ENCODE measurements at places on chromosomes 2 and 18.

GRCh38 chr2:37402636-37403035, 58.2 kb downstream of the QPCT start:
- no peak for DNase-seq

- no peak for DNase-seq
Observed at GRCh38 chr2:234425639-234426603, 71.0 kb downstream of the ARL4C start.

DNA sequence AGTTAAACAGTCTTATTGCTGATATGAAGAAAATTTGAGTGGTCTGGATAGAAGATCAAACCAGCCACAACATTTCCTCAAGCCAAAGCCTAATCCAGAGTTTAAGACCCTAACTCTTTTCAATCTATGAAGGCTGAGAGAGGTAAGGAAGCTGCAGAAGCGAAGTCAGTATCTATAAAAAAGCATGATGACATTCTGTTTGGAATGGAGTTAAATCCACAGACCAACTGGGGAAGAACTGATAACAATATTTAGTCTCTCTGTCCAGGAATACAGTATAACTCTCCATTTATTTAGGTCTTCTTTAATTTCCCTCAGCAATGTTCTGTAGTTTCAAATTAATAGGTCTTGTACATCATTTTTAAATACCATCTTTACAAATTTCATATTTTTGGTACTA, 16.0 kb downstream of the PIGN start:
- no peak for DNase-seq

GRCh38 chr2:47891369-47892337, 14.6 kb downstream of the FBXO11 start:
- DNase-seq, result no peak

- DNase-seq, result no peak
Observed at GRCh38 chr18:8820396-8821082, 115.2 kb downstream of the MTCL1 start.

DNA sequence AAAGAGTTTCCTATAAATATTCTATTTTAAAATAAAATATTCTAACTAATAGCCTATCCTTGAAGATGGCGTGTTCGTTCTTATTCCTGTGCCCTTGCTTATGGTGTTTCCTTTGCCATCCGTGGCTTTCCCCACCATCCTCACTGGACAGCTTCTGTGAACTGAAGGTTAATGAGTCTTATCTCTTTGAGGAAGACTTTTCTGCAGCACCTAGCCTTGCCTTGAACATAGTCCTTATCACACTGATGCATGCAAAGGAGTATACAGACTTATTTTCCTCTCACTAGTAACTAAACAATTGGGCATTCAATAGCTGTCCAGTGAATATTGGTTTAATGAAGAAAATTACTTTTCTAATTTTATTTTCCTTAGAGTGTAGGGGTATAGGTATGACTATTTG, 88.1 kb downstream of the GULP1 start:
- DNase-seq, result no peak

DNA sequence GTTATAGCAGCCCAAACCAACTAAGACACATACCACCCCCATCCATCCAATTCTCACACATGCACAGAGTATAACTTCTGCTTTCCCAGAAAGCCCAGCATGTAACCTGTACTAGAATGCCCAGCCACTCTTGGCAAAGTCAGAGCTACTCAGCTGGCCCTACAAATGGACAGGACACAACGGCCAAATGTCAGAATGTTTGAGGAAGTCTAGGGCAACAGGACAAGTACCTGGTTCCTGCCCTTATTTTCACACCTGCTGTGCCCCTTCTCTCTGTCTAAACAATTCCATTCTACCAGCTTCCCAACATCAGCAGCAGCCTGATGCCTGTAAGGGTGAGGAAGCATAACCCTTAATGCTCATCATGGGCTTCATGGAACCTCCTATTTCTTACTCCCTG, 15.1 kb upstream of the BZW1 start:
- no peak for DNase-seq

DNA sequence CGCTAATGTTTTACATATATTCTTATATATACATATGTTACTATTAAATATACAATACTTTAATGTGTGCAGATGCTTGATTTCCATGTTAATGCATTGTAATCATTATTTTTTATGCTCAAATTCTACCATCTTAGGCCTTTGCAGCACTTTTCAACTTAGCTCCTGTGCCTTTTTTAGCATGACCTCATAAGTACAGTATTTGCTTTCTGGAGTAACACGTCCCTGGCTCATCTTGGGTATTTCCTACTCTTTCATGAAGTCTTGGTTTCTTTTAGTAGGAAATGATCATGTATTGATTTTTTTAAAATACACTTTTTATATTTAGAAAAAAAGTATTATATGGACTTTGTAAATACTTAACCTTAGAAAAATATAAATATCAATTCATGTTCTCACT, 36.5 kb downstream of the CAB39 start:
- no peak for DNase-seq

- DNase-seq, result peak; percentile 5
Observed at GRCh38 chr18:44682201-44682870, 1.6 kb downstream of the SETBP1 start.

DNA sequence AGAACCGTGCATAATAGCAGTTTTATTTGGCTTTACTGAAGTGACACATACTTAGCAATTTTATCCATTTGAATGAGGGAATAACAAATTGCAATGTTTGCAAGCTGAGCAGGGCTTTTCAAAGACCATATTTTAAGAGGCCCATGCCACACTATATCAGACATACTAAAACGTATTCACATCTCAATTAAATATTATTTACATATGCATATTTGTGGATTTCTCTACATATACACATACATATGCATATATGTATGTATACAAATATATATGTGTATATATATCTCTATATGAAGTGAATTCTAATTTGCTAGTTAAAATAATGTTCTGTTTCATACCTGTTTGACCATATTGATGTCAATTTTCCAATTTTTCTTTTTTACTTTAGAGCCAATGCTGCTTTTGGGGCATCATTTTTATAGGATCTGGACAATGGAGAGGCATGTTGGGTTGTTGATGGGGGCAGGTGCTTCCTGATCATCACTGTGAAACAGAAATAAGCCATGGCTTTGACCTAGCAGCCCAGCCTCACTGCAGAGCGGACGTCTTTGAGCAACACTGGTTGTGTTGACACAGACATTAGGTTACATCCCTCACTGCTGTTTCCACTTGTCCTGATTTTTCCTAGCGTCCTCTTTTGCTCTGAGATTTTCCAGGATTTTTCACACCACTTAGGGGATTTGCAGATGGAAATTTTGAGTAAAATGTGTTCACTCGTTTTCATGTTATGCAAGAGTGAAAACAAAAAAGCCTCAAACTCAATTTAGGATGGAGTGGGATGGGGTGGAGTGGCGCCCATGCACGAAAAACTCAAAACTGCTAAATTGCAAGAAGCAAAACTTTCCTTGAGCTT, 56.9 kb downstream of the RDH14 start:
- no peak for DNase-seq

Measured in NCI-H2171 (cell line).